ENCODE measurements at places on chromosomes 7 and 10. TPM values are rescaled to one million over a fixed set of nuclear protein-coding genes. Genes with fewer than 3 reads are reported as not detected.

Gene ATRNL1
- total RNA-seq = 0.47 TPM

Gene OR2A1
- not detected for total RNA-seq

Gene C7orf33
- not detected for total RNA-seq

Gene GJD4
- under 0.01 TPM for total RNA-seq

Gene ANKRD2
- 0.36 TPM for total RNA-seq

Gene WEE2
- not detected for total RNA-seq

Gene CRTAC1
- total RNA-seq = 0.28 TPM

Gene RBP3
- total RNA-seq = not detected

Gene RFC2
- 31.4 TPM for total RNA-seq

Measured in endothelial cell of coronary artery (primary cell).